ENCODE measurements at places on chromosomes 3 and 15. TPM values are rescaled to one million over a fixed set of nuclear protein-coding genes. Genes with fewer than 3 reads are reported as not detected.

The MUC13 gene
- total RNA-seq: not detected

The HYAL1 gene
- 0.25 TPM for total RNA-seq

The GRM2 gene
- 2.2 TPM for total RNA-seq

The CLRN1 gene
- total RNA-seq: not detected

The OR5K2 gene
- not detected for total RNA-seq

- no peak for DNase-seq
Measured at GRCh38 chr15:85007137-85007536, 25.5 kb downstream of the PDE8A start.

DNA sequence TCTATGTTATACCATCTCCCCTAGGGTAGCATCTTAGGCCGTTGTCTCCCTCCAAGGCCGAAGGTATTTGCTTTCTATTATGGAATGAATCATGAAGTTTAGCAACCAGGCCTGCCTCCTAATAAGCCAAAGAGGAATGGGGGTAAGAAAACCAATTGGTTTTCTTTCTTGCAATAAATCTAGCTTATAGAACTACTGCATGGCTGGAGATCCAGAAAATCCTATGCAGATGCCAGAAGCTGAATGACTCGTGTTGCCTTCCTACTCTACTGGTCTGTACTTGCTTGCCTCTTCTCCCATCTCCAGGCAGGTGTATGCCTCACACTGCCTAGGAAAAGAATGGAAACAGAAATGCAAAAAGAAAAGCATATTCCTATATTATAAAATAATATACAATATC, 31.1 kb upstream of the IL16 start:
- no peak for DNase-seq

- DNase-seq: no peak
Measured at GRCh38 chr3:55792742-55793141, 305.6 kb upstream of the WNT5A start.

GRCh38 chr15:72155003-72155621, 36.9 kb downstream of the SENP8 start:
- no peak for DNase-seq

DNA sequence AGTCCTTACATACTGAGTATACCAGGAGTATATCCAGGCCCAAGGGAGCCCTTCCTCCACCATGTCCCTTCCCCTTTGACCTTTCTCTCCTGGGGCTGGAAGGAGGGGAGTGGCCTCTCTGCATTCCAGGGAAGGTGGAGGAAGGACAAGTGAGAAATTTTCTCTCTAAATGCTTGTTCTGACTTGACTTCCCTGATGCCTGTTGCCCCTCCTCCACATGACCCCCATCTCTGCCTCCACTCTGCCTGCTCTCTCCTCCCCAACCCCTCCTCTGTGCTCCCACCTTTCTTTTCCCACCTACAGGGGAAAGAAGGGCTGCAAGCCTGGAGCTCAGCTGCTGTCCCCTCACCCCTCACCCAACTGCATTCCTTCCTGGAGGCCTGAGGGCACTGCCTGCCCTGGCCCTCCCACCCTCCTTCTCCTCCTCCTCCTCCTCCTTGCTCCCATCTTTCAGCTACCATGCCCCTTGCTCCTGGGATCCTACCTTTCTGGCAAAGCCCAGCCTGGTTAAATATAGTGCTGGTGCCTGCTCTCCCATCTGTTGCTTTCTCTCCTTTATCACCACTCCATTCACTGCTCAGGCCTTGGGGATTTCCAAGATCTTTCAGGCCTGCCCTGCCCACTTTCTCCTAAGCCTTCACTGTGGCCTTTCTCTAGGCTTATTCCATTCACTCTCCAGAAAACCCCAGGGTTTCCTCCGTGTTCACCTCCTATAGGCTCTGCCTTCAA, 8.5 kb upstream of the DAG1 start:
- no peak for DNase-seq

DNA sequence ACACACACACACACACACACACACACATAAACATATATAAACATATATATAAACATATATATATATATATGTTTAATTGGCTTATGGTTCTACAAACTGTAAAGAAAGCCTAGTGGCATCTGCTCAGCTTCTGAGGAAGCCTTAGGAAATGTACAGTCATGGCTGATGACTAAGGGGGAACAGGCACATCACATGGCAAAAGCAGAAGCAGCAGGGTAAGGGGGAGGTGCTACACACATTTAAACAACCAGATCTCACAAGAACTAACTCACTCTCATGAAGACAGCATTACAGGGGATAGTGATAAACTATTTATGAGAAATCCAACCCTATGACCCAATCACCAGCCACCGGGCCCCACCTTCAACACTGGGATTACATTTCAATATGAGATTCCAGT, 922.9 kb downstream of the SI start:
- no peak for DNase-seq

DNA sequence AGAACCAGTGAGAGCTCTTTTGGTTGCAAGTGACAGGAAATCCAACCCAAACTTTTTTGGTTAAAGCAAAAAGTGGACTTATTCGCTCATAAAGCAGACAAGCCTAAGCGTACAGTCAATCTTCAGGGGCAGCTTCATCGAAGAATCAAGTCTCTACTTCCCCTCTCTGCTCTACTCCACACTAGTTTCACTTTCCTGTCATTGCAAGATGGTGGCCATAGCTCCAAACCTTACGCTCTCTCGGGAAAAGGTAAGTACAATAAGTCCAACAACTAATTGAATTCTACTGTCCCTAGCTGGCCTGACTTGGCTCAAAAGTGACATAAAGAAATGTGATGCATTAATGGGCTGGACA, 24.9 kb upstream of the ZNF710 start:
- DNase-seq: no peak

DNA sequence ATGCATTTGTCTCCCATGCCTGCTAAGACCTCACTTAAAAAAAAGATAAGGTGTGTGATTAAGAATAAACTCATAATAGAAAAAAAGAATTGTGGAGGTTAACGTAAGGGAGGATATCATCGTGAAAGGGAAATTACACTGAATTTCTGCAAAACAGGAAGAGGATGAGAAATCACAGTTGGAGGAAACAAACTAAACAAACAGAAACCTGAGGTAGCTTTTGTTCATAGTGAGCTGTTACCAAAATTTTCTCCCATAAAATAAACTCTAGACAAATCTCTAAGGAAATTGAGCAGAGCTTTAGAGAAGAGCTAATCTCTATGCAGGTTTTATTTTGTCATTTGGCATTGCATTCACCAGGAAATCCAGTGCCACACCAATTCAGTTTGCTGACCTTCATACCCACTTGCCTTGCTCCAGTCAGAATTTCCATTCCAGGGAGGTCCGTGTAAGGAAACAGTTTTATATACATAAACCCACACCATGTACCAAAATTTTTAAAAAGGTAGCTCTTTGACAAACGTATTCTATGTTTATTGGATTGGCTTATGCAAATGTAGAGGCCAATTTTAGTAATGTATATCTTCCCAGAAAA, 231.2 kb downstream of the MBNL1 start:
- no peak for DNase-seq

DNA sequence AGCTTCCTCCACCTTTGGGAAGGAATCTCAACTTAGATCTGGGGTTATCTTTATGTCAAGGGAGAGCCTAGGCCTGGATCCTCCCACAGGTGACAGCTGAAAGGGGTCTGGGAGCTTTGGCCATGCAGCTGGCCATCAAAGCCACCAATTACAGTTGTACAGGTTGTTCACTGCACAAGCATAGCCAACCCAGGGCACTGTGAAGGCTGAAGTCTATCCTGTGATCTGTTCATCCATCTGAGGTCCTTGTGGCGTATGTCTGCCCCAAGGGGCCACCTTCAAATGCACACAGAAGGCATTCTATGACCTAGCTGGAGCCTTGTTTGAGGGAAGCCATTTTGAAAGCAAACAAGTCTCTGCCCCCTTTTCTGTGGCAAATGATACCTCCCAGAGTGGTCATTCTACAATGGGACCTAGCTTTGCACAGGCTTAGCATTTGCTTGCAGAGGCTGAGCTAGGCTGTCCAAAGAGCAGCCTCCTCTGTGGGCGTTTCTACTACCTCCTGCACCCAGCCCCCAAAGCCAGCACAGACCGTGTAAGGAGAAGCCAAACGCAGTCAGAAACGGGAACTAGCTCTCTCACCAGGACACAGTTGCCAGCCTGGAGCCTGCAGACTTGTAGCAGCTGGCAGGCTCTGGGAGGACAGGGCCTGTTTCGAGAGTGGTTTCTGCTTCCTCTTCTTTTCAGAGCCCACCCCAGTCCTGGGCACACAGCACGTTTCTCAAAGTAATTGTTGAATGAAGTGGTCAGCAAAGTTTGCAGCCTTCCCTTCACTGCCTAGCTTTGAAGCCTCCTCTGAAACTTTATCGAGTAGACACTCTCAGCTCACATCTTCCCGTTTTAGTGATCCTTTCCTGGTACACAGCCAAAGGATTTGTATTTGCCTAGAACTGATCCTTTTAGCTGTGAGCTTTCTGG, 157.3 kb upstream of the SMAD3 start:
- DNase-seq: no peak

DNA sequence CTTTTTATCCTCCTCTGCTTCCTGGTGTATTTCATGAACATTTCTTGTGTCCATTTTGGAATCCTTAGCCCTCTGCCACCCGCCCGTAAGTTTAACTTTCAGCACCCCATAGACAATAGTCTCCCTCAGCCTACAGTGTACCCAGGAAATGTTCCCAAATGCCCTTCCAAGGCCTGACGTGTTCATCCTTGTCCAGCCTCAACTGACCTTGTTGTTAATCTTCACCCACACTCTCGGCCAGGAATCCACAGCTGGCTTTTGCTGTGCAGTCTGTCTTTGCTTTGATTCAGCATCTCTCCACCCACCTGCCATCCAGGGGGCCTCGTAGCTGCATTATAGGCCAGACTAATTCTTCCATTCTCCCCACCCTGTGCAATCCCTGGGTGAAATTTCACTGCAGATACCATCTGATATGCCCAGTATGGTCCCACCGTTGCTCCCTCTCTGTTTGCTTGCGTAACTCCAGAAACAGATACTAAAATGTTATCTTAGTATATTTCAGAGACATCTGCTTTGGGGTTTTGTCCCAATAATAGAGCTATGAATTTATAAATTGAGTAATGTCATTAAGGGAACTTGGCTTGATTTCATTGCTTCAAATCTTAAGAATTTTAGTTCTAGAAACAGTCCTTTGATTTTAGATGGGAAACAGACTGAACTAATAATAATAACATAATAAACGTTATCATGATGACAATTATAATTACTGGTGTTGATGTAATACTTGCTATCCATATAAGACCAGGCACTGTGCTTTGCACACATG, 16.6 kb downstream of the GUCA1C start:
- DNase-seq: no peak

DNA sequence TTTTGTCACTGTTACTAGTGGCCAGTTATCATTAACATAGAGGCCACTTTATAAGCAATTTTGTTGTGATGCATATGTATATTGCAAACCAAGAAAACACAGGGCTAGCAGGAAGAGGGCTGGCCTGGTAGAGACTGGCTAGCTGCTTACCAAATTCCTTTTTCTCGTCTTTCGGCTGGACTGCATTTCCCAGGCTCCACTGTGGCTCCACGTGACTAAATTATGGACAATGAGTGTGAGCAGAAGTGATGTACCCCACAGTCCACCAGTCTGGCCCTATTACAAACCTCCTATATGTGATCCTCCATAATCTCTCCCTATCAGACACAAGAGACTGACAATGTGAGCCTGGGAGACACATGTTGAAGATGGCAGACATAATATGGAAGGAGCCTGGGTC, 257.0 kb downstream of the MFSD1 start:
- no peak for DNase-seq

DNA sequence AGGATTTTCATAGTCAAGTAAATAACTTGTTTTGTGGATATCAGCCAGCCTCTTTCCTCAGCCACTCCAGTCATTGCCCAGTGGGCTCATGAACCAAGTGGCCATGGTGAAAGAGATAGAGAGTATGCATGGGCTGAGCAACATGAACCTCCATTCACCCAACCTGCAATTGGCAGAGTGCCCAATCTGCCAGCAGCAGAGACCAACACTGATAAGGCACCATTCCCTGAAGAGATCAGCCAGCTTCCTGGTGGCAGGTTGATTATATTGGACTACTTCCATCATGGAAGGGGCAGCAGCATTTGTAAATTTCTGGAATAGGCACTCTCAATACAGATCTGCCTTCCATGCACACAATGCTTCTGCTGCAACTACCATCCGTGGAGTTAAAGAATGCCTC, 10.3 kb upstream of the MCF2L2 start:
- DNase-seq: no peak

DNA sequence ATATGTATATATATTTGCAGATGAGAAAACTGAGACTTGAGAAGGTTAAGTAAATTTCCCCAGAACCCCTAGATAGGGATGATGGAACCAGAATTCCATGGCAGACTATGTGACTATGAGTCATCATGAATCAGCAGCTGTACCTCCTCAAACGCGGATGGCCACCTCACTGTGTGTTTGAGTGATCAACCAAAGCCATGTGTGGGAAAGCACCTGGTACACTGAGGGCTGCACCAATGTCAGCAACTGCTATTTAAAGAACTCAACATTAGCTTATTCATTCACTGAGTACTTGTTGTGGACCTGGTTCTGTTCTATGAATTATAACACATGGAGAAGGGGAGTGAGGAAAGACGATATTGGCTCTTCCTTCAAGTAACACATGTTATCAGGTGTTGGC, 377.0 kb downstream of the GAP43 start:
- no peak for DNase-seq

DNA sequence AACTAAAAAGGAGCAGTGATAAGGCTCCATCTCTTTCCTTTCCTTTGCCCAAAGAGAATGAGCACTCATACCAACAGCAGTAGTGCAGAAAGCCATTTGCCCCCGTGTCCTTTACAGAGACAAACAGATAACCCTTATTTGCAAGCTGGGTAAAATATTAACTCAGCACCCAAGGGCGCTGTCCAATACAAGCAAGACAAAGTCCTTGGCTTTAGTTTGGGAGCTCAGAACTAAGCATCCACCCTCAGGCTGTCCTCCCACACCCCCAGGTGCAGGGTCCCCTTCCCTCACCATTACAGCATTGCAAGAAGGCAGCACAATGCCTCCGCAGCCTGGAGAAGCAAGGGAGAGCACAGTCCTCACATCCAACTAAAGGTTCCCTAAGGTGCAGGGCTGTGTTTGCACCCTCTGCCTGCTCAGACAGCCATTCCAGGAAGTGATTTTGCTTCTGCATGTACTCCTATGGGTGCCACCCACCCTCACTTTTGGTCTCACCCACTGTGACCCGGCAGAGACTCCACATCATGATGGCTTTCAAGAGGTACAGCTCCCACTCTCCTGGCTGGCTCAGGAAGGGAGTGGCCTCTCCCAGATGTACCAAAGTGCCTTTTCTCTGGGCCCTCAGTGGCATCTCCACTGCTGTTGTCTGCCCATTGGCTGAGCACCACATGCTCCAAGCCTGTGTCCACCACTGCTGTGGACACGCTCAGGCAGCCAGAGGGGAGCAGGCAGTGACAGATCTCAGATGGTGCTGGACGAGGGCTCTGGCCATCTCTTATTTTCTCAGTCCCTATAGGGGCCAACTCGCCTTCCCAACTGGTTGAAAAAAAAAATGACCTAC, 34.1 kb upstream of the HES1 start:
- no peak for DNase-seq

- no peak for DNase-seq
Measured at GRCh38 chr3:66518644-66519043, 17.8 kb upstream of the LRIG1 start.

Measured in activated naive CD8-positive, alpha-beta T cell treated with anti-CD3 and anti-CD28 coated beads, Interleukin-2, amount 10 ng/mL, durations not matched to agents 7 days and 5 days (primary cell).